Activated CD4-positive, alpha-beta memory T cell treated with anti-CD3 and anti-CD28 coated beads, Interleukin-2, amount 10 ng/mL, durations not matched to agents 7 days and 5 days (primary cell): ENCODE measurements at places on chromosomes 2 and 18. TPM values are rescaled to one million over a fixed set of nuclear protein-coding genes. Genes with fewer than 3 reads are reported as not detected.

The MZT2B gene
- 414 TPM for total RNA-seq

The ERMN gene
- 3.5 TPM for total RNA-seq

The HOXD9 gene
- total RNA-seq, result not detected

The SCN7A gene
- not detected for total RNA-seq

The RAB27B gene
- 5.2 TPM for total RNA-seq

The PJVK gene
- total RNA-seq, result 1.1 TPM

The HMSD gene
- total RNA-seq, result 9.6 TPM

The METAP1D gene
- total RNA-seq, result 2.9 TPM

GRCh38 chr2:219578811-219579613 is 6.9 kb downstream of the INHA start:
- H3K4me3 ChIP-seq, result no peak overlapping the region
- H3K27ac ChIP-seq, result no peak overlapping the region
- H3K4me1 ChIP-seq, result no peaks in the 10 kb centered on the region
- H3K27me3 ChIP-seq, result peaks cover 14% of the 10 kb centered on the region
- no peak for DNase-seq
- no peaks in the 10 kb centered on the region for H3K36me3 ChIP-seq

DNA sequence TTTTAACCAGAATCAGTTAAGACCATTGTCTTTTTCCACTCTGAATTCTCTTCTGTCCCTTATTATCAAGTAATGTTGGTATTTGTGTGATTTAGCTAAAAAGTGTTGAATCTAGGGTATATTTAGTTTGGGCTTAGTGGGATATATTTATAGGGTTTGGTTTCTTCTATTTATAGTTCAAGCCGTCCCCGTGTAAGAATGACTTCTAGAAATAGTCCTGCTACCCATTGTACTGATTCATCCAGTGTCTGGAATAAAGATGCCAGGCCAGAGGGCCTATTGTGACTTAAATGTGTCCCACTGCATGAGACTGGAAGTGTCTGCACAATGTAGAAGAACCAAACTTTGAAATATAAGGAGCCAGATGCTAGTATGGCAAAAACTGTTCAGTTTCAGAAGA is 364.8 kb downstream of the TNS1 start:
- no peak for DNase-seq
- H3K36me3 ChIP-seq, result no peaks in the 10 kb centered on the region
- no peaks in the 10 kb centered on the region for H3K4me1 ChIP-seq

- DNase-seq, result no peak
- H3K4me3 ChIP-seq, result no peak overlapping the region
- peaks cover 24% of the 10 kb centered on the region for H3K27me3 ChIP-seq
- H3K27ac ChIP-seq, result no peak overlapping the region
Observed at GRCh38 chr2:70630761-70631160, 77.1 kb upstream of the TGFA start.

GRCh38 chr18:50203801-50204604 is 9.1 kb upstream of the MYO5B start:
- DNase-seq, result no peak
- peaks cover 7% of the 10 kb centered on the region for H3K4me1 ChIP-seq
- H3K4me3 ChIP-seq, result no peak overlapping the region
- H3K27ac ChIP-seq, result no peak overlapping the region
- no peaks in the 10 kb centered on the region for H3K36me3 ChIP-seq
- peaks cover 55% of the 10 kb centered on the region for H3K27me3 ChIP-seq

- peaks cover 3% of the 10 kb centered on the region for H3K36me3 ChIP-seq
- no peaks in the 10 kb centered on the region for H3K4me1 ChIP-seq
- H3K27me3 ChIP-seq, result no peaks in the 10 kb centered on the region
- no peak for DNase-seq
Observed at GRCh38 chr2:169982929-169983328, 155.7 kb downstream of the UBR3 start.

DNA sequence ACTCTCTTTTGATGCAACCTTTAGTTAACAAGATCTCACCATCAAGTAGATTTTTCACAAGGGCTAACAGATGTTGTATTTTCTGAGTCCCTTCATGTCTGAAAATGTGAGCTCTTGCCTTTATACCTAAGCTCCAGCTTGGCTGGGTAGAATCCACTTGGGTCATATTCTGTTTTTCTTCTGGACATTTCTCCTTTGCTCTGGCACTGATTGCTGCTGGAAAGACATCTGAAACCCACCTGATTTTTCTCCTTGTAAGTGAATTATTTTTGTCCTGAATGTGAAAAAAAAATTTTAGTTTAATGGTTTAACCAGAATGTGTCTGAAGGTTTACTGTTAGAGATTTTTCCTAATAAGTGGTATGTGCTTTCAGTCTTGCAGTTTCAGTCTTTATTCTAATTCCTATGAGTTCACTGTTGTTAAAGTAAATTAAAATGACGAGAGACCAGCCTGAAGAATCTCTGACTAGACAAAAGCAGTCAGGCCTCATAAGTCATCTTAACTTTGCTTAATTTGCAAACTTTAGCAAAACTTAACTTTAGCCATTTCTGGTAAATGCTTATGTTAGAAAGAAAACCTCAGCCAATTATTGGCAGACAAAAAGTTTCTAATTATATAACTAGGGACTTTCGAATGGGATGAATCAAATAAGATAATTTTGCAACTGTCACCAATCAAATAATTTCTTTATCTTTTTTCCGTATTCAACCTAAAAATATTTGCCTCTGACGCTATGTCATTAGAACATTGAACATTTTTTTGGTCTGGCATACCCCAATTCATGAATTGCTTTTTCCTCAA is 70.8 kb downstream of the ACAA2 start:
- H3K4me1 ChIP-seq, result no peaks in the 10 kb centered on the region
- no peak overlapping the region for H3K4me3 ChIP-seq
- DNase-seq, result no peak
- H3K27ac ChIP-seq, result no peak overlapping the region
- peaks cover 14% of the 10 kb centered on the region for H3K27me3 ChIP-seq

DNA sequence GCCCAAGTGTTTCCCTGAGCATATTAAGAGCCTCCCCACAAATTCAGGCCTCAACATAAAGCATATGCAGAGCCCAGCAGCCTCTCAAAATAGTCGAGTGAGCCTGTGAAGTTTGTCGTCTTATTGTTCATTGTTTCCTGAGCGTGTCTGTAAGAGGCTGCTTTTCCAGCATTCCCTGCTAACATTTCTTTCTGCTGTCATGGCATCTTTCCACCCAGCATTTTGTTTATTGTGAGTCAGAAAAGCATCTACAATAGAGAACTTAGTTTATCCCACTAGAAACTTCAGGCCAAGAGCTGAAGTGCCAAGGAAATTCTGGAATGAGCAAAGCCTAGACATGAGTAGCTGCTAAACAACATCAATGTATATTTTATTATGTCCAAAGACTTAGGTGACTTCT is 46.3 kb upstream of the STAM2 start:
- peaks cover 14% of the 10 kb centered on the region for H3K27me3 ChIP-seq
- DNase-seq, result no peak
- no peak overlapping the region for H3K4me3 ChIP-seq
- no peaks in the 10 kb centered on the region for H3K36me3 ChIP-seq

GRCh38 chr2:177604271-177605065 is 211.9 kb downstream of the AGPS start:
- peaks cover 3% of the 10 kb centered on the region for H3K27me3 ChIP-seq
- peaks cover under 1% of the 10 kb centered on the region for H3K4me1 ChIP-seq
- no peak overlapping the region for H3K27ac ChIP-seq
- DNase-seq, result no peak
- H3K4me3 ChIP-seq, result no peak overlapping the region

DNA sequence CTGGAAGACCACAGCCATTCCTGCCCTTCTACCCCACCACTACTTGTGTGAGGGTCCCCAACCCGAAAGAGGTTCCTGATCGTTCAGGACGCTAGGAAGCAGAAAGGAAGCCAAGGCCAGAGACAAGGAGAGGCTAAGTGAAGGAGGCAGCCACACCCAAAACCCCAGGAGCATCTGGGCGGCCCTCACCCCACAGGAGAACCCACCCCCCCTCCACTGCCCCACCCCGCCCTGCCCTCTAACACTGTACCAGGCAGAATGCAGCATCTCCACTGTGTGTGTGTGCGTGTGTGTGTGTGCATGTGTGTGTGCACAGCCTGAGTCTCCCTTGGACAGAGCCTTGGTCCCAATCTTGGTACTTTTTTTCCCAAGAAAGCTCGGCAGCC is 207.5 kb upstream of the HAAO start:
- no peak overlapping the region for H3K27ac ChIP-seq
- H3K36me3 ChIP-seq, result no peaks in the 10 kb centered on the region
- no peaks in the 10 kb centered on the region for H3K4me1 ChIP-seq
- peaks cover 4% of the 10 kb centered on the region for H3K27me3 ChIP-seq

DNA sequence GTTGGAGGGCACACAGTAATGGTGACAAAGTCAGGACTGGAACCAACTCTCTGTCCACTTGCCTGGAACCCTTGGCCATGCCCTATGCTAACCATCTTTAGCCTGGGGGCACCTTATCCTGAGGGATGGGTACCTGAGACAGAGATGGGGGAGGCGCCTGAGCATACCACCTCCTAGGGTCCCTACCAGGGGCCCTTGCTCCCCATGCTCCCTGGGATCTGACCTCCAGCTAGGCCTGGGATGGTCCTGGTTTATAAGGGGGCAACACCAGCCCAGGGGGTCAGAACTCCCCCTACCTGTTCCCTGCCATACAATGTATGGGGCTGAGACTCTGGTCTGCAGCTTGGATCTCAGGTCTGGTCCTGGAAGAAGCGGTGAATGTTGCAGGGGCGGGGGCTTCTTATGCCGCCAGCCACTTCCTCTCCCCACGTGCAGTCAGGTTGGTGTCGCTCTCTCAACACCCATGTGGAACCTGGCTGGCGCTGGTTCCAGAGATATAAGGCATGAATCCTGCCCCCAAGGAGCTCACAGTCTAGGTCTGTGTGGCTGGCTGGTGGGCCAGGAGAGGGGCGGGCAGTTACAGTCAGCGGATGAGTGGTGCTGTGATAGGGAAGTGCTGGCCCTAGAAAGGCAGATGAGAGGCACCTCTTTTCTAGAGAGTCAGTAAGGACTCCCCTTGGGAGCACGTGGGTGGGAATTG is 3.8 kb upstream of the TOGARAM2 start:
- no peak overlapping the region for H3K4me3 ChIP-seq
- H3K36me3 ChIP-seq, result no peaks in the 10 kb centered on the region

GRCh38 chr18:7817575-7818230 is 250.6 kb downstream of the PTPRM start:
- no peak overlapping the region for H3K4me3 ChIP-seq
- no peak for DNase-seq
- no peak overlapping the region for H3K27ac ChIP-seq
- H3K27me3 ChIP-seq, result no peaks in the 10 kb centered on the region
- H3K4me1 ChIP-seq, result no peaks in the 10 kb centered on the region

DNA sequence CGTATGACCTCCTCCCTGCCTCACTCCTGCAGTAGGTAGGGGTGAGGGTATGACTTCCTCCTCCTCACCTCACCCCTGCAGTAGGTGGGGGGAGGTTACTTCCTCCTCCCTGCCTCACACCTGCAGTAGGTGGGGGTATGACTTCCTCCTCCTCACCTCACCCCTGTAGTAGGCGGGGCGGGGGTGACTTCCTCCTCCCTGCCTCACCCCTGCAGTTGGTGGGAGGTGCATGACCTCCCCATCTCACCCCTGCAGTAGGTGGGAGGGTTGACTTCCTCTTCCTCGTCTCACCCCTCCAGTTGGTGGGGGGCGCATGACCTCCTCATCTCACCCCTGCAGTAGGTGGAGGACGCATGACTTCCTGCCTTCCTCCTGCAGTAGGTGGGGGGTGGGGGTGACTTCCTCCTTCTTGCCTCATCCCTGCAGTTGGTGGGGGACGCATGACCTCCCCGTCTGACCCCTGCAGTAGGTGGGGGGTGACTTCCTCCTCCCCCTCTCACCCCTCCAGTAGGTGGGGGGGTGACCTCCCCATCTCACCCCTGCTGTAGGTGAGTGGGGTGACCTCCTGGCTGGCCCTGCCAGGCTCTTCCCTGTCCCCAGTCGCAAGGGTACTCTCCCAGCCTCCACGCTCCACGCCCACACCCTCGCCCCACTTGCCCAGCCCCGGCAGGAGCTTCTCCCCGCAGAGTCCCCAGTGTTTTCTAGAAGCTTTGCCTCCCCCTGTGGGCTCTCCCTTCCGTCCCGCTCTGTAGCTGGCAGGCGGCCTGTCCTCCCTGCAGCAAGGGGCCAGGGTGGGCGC is 39.3 kb downstream of the TSHZ1 start:
- no peaks in the 10 kb centered on the region for H3K36me3 ChIP-seq
- no peak overlapping the region for H3K4me3 ChIP-seq
- no peaks in the 10 kb centered on the region for H3K27me3 ChIP-seq
- no peak overlapping the region for H3K27ac ChIP-seq
- peaks cover 42% of the 10 kb centered on the region for H3K4me1 ChIP-seq
